RKO (cell line): ENCODE measurements at places on chromosomes 12 and 14.

DNA sequence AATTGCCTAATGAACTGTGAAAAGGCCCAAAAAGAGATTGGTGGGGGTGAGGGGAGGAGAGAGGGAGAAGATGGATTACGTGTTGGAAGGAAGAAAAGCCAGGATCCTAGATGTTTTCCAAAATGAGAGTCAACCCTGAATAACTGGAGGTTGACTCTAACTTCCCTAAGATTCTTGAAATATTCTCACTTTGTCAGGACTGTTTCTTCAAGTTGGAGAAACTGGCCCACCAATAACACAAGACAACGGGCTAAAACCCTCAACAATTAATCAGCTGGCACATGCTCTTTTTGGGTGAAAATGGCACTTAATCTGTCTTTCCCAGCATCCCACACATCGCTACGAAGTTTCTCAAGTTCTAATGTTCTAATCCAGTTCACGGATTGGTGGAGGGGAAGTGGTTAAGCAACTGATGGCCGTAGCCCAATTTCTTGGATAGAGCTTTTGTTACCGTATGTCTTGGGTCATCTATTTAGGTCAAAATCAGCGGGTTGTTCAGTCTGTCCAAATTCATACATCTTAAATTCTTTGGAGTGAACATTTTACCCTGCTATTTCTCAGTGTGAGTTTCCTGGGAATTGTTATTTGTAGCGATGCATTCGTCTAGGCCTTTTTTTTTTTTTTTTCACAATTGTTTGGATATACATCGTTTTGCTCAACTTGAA is 49.0 kb downstream of the GPHB5 start:
- no peak for DNase-seq

DNA sequence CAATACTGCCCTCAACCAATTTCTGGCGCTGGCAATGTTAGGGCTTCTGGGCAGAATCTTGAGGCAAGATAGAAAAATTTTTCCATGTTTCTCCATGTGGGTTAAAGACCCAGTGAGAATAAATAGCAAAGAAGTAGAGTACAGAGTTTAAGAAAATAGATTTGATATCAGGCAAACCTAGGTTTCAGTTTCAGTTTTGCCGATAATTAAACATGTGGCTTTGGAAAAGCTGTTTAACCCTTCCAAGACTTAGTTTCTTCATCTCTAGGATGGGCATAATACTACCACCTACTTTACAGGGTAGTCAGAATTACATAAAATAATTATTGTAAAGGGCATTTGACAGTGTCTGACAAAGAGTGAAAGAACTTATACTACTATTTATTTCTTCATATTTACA is 360.4 kb downstream of the PCNX1 start:
- DNase-seq, result no peak

DNA sequence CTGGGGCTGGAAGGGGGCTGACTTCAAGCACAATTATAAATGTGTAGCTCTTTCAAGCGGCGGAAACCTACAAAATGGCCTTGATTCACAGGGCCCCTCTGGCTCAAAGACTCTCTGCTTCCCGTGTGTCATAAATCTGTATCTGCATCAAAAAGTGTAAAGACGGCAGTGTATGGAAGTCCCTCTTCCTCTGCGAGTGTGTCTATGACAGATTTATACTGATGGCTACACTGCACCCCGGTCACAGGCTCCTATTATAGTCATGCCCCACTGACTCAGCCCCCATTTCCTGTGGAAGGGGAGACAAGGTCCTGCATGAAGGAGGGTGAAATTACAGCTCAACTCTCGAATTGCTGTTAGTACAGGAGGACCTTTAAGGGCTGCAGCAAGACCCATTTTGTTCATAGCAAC is 68.6 kb downstream of the HMGA2 start:
- peak; percentile 96 for DNase-seq

DNA sequence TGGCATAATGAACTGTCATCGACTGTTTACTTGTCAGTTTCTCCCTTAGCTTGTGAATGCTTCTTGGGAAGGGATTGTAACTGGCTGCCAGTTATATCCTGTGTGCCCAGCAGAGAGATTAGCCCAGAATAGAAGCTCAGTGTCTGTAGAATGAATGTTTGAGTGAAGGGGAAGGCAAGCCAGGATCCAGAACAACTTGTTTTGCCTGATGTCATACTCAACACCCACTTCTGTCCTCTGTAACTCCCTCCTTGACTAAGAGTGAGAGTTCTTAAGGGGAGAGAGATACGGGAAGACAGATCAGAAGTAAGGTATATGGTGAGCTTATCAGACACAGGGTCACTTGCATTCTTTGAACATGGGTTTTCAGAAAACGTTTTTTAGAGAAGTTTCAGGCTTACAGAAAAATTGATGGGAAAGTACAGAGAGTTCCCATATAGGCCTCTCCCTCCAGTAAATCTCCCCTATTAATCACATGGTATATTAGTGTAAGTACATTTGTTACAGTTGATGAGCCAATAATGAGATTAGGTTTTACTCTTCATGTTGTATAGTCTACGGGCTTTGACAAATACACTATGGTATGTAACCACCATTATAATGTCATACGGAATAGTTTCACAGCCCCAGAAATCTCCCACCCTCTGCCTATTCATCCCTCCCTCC is 5.6 kb upstream of the SPPL3 start:
- no peak for DNase-seq

DNA sequence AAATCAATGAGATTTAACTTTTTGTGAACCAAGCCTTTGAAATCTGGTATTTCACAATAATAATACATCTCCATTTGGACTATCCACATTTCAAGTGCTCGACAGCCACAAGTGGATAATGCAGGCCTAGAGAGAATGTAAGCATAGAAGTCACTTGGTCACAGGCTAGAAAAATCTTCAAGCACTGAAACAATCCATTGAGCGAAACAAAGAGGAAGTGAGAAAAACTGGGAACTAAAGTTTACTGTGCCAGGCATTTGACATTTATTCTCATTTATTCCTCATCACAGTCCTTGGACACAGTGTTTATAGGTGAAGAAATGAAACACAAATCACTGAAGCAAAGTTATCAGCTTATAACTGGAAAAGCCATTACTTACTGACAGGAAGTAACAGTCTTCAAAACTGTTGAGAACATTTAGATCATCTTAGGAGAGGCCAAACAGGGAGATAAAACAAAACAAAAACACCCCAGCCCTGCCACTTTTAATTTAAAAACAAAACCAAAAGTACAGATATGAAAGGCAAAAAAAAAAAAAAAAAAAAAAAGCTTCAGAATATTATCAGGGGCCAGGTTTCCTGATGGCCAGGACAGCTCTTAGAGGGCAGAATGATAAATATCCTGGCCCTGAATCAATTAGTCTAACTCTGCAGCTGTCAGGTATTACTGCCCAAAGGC is 29.2 kb downstream of the GNS start:
- DNase-seq, result no peak

DNA sequence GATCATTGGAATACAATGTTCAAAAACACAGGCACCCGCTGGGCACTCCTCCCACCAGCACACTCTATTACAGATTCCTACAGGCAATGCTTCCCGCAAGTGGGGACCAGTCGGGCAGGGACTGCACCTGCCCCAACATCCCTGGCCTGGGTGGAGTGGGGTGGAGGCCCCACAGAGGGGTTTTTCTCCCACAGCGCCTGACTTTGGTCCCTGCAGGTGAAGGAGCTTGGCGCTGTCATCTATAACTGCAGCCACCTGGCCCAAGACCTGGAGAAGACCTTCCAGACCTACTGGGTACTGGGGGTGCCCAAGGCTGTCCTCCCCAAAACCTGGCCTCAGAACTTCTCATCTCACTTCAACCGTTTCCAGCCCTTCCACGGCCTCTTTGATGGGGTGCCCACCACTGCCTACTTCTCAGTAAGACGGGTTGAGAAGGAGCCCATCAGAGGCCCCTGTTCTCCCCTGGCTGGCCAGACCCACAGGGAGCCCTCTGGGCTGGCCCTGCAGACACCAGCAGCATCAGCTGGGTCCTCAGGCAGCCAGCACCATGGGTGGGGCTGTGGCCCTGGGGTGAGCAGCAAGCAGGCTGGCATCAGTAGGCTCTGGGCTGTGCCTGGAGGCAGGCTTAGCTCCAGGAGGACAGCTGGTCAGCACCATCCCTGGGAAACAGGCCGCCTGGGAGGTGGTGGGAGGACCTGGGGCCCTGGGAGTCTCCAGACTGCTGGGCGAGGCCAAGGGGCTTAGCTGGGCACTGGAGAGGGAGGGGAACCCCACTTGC is 6.0 kb downstream of the PLD4 start:
- DNase-seq, result no peak

DNA sequence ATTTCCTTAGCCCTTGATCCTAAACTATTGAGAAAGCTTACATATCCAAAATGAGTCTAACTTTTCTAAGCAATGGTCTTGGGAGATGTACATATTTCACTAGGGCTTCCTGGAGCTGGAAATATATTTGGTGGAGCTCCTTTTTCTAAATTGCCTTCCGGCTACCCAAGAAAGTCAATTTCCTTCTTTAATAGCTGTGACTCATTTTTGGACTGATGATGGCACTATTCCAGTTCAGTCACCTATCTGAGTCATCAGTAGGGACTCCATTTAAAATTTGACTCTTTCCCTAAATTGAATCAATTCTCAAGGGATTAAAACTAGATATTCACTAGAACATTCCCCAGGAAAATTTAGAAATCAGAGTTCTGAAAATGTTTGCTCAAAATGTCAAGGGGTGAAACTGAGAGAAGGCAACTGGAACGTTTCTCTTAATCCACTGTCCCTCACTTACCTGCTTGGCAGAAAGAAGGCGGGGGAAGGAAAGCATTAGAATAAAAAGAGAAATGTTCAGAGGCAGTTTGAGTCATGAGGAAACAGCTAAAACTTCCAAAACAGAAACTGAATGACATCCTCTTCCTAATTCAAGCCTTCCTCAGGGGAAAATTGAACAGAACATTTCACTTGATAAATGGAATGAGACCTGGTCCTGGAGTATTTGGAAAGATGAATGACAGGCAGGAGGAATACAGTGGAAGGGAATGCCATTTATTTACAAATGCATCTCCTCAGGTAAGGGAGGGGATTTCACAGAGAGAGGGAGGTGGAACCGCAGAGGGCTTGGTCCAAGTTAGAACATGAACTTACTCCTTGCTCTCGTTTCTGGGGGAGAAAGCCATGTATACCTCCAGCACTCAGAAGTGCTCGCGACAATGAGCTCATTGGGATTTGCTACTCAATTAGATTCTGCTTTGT is 91.2 kb downstream of the RGS6 start:
- DNase-seq, result peak; percentile 72

DNA sequence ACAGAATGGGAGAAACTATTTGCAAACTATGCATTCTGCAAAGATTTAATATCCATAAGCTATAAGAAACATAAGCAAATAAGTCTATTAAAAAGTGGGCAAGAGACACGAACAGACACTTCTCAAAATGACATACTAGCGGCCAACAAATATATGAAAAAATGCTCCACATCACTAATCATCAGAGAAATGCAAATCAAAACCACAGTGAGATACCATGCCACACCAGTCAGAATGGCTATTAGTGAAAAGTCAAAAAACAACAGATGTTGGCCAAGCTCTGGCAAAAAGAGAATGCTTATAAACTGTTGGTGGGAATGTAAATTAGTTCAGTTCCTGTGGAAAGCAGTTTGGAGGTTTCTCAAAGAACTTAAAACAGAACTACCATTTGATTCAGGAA is 121.3 kb downstream of the KCNMB4 start:
- no peak for DNase-seq

- DNase-seq, result no peak
Observed at GRCh38 chr12:56001487-56002100, 4.5 kb downstream of the SUOX start.

- DNase-seq, result no peak
Observed at GRCh38 chr12:27003421-27004381, 10.5 kb downstream of the TM7SF3 start.
